SJSA1 (cell line): ENCODE measurements at places on chromosomes 16 and 17. TPM values are rescaled to one million over a fixed set of nuclear protein-coding genes. Genes with fewer than 3 reads are reported as not detected.

DNA sequence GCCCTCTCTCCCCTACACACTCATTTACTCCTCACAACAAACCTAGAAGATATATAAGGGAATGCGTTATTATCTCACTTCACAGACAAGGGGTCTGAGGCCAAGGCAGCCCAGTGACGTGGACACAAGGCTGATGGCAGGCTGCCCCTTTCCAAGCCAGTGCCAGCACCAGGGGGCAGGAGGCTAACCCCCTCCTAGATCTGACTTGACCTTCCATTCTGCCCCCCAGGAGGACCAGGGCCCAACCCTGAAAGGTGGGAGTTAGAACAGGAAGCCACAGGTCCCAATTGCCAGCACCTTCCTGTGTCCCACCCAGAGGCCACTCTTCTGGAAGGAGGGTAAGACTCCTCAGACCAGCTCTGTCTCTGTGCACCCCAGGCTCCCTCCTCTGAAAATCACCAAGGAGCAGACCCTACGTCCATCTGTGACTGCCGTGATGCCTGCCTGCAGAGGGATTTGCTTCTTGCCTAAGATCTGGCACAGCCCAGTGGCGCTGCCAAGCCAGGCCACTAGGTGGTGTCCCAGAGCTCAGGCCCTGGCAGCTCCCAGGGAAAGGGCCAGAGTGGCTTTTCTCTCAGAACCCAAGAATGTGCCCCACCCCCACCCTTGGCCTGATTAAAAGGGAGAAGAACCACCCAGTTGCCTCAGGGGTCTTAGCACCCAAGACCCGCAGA, 42.4 kb upstream of the MRPS23 start:
- H3K27ac ChIP-seq = peak overlapping the region; percentile 93
- H3K4me3 ChIP-seq = no peak overlapping the region
- H3K4me1 ChIP-seq = peaks cover 51% of the 10 kb centered on the region
- peaks cover 7% of the 10 kb centered on the region; the same call in 1 of the 2 replicates for H3K36me3 ChIP-seq

The KRTAP3-1 gene
- total RNA-seq = not detected in 2 replicates

The SOST gene
- total RNA-seq = 0.37 TPM in 1 of 2 replicates, not detected in the other

DNA sequence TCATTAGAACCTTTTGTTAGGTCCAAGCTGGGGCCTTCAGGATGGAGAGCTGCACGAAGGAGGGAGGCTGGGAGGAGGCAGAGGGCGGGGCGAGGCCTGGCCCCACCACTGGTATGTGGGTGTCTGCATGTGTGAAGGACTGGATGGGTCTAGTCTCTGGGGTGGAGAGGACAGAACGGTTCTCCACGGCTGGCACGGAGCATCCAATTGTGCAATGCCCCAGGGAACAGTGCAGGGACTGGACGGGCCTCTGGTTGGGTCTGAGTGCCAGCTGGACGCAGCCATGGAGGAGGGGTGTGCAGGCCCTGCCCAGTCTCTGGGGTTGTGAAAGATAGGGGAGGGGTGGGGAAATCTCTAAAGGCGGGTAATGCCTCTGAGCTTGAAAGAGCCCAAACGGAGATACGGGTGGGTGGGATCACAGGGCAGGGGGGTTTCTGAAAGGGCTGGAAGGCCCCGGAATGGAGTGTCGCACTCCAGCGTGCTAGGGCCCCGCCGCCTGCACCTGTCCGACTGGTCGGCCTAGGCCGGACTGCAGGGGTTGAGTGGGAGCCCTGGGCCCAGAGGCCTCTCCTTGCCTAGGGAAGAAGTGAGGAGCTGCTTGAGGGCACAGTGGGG, 1.6 kb downstream of the PPL start:
- no peaks in the 10 kb centered on the region for H3K36me3 ChIP-seq
- H3K27ac ChIP-seq = no peak overlapping the region
- H3K27me3 ChIP-seq = peaks cover 11% of the 10 kb centered on the region; the same call in 1 of the 2 replicates
- no peak for DNase-seq
- no peak overlapping the region for H3K4me3 ChIP-seq

DNA sequence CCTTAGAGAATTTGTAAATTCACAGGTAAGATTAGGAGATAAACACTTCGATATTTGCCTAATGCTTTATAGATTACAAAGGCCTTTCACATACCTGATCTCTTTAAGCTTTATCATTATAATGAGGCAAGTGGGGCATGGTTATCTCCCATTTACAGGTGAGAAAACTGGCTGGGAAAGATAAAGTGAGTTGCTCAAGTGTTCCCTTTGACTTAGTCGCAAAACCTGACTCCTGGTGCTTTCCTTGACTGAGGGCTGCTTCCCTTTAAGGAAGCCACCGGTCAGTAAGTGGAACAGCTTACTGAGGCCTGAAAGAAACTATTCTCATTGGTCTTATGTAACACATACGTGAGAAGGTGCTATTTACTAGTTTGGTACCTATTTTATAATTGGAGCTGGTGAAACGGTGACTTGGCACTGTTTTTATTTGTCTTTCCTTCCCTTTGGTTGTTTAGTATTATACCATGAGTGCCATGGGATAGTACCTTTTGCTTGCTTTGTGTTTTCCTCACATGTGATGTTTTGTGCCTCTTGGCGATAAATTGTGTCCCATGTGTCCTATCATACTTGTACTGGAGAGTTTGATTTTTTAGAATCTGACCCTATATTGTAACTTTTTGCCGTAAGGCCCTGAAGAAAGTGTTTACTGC, 57.2 kb downstream of the NUP88 start:
- peaks cover 38% of the 10 kb centered on the region for H3K36me3 ChIP-seq
- H3K4me1 ChIP-seq = no peaks in the 10 kb centered on the region
- H3K27me3 ChIP-seq = no peaks in the 10 kb centered on the region
- no peak for DNase-seq
- H3K27ac ChIP-seq = no peak overlapping the region

- H3K36me3 ChIP-seq = no peaks in the 10 kb centered on the region
- H3K4me1 ChIP-seq = no peaks in the 10 kb centered on the region
- H3K4me3 ChIP-seq = no peak overlapping the region
- H3K27me3 ChIP-seq = peaks cover 28% of the 10 kb centered on the region
Measured at GRCh38 chr16:22141767-22142166, 20.5 kb upstream of the SDR42E2 start.

DNA sequence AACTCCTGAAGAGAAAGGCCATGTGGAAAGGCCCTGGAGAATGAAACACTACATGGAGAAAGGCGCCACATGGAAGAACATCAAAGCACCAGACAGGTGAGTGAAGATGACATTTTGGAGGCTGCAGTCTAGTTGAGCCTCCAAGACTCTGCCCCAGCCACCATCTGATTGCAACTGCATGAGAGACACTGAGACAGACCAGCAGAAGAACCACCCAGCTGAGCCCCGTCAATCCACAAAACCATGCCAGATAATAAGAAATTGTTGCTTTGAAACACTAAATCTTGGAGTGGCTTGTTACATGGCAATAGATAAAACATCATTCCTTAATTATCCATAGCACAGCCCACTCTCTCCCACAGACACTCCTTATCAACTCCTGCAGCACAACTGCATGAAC, 4.8 kb downstream of the GAS7 start:
- no peak overlapping the region for H3K27ac ChIP-seq
- H3K27me3 ChIP-seq = no peaks in the 10 kb centered on the region
- DNase-seq = no peak
- no peaks in the 10 kb centered on the region for H3K36me3 ChIP-seq
- no peak overlapping the region for H3K4me3 ChIP-seq
- H3K4me1 ChIP-seq = peaks cover 10% of the 10 kb centered on the region

DNA sequence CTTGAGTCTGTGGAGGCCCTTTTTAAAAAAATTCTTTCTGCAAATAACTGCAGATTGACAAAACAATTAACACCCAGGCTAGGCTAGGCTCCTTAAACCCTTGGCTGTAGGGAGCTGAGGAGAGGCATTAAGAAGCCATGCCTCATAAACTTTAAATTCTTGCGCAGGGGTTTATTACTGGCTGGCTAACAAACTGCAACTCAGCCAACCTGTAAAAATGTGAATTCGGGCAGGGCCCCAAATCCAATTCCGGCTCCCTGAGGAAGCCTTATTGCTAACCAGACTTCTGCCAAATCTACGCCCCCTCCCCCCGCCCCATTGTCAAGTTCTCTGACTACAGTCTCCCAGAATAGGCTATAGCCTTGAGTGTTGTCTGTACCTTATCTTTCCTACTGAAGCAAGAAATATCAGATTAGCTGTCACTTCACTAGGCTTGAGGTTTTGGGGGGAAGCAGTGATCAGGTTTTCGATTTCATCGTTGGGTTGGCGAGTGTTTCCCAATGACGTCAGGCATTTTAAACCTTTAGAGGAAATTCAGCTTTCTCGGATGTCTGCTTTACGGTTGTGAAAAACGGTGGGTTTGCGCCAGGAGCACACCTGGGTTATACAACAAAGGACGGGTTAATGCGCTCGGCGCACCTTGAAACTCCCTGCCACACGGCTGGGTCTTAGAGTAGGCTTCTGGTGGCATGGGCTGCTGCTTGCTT, 2.0 kb downstream of the CDH3 start:
- peaks cover 11% of the 10 kb centered on the region; the same call in 1 of the 2 replicates for H3K27me3 ChIP-seq
- DNase-seq = no peak
- H3K4me3 ChIP-seq = no peak overlapping the region
- no peaks in the 10 kb centered on the region for H3K36me3 ChIP-seq
- no peak overlapping the region for H3K27ac ChIP-seq

DNA sequence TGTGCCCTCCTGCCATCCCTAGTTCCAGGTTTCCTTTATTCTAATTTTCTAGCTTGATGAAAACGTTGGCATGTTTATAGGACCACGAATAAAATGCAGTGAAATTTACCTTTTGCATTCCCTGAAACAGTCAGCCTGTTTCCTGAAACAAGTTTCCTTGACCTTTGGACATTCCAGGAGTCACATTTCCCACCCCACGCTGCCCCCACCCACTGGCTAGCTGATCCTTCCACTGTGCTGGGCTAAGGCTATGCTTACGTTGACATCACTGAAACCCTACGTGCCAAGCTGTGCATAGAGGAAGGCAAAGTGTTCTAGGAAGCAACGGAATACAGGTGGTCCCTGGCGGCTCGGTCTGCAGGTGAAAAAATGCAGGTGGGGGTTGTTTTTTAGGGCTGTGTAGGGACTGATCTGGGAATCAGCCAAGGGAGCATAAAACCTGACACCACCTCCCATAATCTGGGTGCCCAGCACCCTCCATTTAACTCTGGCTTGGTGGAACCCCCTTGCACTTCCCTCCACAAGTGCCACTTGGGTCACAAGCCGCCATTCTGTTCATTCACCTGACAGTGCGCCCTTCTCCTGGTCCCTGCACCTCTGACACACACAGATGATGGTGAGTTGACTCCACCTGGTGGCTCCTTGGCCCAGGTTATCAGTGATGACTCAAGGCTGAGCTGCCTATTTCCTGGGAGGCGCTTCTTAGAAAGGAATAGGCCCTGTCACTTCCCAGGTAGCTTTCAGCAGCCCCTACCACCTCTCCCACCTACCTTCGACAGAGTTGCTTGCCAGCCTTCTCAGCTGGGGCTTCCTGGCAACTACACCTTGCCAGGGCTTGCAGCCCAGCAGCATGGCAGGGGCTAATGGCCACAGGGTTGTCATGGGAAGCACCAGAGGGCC, 83.7 kb downstream of the N4BP1 start:
- peaks cover under 1% of the 10 kb centered on the region; the same call in 1 of the 2 replicates for H3K4me1 ChIP-seq
- no peak overlapping the region for H3K27ac ChIP-seq
- H3K27me3 ChIP-seq = no peaks in the 10 kb centered on the region
- DNase-seq = no peak

The TOX3 gene
- 0.05 TPM in 1 of 2 replicates, not detected in the other for total RNA-seq

DNA sequence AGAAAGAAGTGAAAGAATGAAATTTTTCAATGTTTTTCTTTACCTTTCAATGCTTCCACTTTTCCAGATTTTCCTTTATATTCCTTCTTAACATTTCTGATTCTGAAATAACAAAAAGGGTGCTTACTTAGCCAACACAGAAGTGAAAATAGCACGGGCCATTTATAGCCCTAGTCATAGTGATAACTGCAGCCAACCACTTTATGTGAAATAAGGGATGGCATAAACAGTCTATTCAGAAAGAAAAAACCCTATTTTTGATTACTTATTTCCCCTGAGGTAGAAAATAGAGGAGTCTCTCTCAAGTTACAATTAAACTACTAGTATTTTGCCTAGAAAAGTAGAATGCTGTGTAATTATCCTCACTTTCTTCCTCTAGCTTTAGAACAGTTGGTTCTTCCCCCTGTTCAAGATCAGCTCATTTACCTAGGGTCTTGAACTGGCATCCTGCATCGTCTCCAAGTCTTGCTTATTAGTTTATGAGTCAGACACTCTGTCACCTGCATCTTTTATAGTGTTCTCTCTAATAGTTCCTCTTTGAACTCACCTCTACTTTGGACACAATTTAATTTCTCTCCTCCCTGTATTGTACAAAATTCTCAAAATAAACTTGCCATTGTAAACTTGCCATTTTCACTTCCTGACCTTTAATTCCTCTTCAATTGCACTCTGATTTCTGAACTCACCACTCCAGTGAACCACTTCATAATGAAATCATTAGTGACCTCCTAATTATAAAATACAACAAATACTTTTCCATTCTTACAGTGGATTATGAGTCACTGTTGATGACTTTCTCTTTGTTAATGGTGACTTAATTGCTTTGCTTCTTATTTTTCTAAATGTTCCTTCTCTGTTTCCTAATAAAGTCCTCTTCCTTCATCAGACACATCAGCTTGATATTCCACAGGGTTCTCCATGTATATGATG, 23.6 kb downstream of the ABCA6 start:
- H3K27ac ChIP-seq = no peak overlapping the region
- no peaks in the 10 kb centered on the region for H3K36me3 ChIP-seq
- DNase-seq = no peak
- H3K4me1 ChIP-seq = no peaks in the 10 kb centered on the region
- H3K4me3 ChIP-seq = no peak overlapping the region
- H3K27me3 ChIP-seq = no peaks in the 10 kb centered on the region

DNA sequence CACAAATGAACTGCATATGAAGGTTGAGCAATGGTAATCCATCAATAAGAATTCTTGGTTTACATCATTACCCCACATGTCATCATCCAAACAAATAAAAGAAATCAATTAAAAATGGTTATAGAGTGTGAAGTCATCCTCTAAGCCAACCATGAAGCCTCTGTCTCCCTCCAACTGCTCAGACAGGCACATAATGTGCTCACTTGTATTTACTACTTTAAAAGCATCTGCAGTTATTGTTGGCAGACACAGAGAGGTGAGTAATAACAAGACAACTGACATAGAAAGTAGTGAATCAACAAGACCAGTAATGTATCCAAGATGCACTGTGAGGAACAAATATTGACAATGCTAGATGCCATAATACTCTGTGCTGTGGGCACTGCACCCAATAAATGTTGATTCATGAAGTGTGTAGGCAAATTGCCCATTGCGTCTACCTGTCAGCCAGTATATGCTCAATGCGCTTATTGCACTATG, 20.0 kb downstream of the ADAMTS18 start:
- H3K27ac ChIP-seq = no peak overlapping the region
- H3K36me3 ChIP-seq = no peaks in the 10 kb centered on the region
- no peak for DNase-seq
- H3K4me1 ChIP-seq = no peaks in the 10 kb centered on the region
- no peaks in the 10 kb centered on the region for H3K27me3 ChIP-seq

The SLC16A3 gene
- total RNA-seq = 149 and 249 TPM in 2 replicates

DNA sequence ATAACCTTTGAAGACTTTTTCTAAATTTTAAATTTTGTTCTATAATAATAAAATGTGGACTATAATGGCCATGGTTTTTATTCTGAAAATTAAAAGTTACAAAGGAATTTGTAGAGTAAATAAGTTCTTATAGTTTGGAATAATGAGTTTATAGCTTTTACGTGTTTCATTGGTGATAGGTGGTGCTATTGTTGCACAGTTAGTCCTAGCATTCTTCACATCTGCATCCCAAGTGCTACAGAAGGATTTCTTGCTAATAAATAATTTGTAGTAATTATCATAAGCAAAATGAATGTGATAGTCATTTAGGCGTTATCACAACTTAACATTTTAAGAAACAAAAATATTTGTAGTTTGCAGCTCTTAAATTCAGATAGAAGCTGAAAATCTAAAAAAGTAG, 67.9 kb downstream of the BCAS3 start:
- no peak overlapping the region for H3K27ac ChIP-seq
- no peaks in the 10 kb centered on the region for H3K27me3 ChIP-seq
- DNase-seq = no peak
- no peak overlapping the region for H3K4me3 ChIP-seq
